ELF-1 (cell line): ENCODE measurements at places on chromosomes 13 and 19.

DNA sequence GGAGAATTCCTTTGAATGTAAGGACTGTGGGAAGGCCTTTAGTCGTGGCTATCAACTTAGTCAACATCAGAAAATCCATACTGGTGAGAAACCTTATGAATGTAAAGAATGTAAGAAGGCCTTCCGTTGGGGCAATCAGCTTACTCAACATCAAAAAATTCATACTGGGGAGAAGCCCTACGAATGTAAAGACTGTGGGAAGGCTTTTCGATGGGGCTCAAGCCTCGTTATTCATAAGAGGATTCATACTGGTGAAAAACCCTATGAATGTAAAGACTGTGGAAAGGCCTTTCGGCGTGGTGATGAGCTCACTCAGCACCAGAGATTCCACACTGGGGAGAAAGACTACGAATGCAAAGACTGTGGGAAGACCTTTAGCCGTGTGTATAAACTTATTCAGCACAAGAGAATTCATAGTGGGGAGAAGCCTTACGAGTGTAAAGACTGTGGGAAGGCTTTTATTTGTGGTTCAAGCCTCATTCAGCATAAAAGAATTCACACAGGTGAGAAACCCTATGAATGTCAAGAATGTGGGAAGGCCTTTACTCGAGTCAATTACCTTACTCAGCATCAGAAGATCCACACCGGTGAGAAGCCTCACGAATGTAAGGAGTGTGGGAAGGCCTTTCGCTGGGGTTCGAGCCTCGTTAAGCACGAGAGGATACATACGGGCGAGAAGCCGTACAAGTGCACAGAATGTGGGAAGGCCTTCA lies 39.2 kb downstream of the ZNF331 start:
- DNase-seq = no peak

GRCh38 chr13:104008075-104008474 lies 941.9 kb upstream of the SLC10A2 start:
- no peak for DNase-seq

- DNase-seq = no peak
Observed at GRCh38 chr13:77345150-77345780, 18.4 kb upstream of the MYCBP2 start.

- DNase-seq = no peak
Observed at GRCh38 chr13:43348397-43348796, 325.0 kb downstream of the DNAJC15 start.

DNA sequence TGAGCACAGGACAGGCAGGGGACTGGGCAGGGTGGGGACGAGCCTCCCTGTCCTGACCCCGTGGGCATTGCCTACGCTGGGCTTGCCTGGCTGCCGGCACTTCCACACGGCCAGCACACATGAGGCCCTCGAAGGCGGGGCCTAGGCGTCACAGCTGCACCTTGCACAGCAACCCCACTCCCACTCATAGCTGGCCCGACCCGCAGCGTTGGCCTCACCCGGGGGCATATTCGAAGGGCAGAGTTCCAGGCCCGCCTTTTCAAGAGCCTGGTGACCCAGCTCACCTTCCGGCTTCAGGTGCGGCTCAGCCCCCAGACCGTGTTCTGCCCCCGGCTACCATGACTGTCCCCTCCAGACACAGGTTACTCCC lies 16.9 kb upstream of the PROZ start:
- DNase-seq = no peak

GRCh38 chr19:14354445-14354844 lies 26.8 kb upstream of the ADGRE5 start:
- no peak for DNase-seq
